ENCODE measurements at places on chromosomes 6 and 20. TPM values are rescaled to one million over a fixed set of nuclear protein-coding genes. Genes with fewer than 3 reads are reported as not detected.

The ELOVL4 gene
- 4.6 TPM for total RNA-seq

The LINC00237 gene
- not detected for total RNA-seq

- H3K27me3 ChIP-seq = no peaks in the 10 kb centered on the region
- H3K4me3 ChIP-seq = no peak overlapping the region
- DNase-seq = no peak
- H3K4me1 ChIP-seq = no peaks in the 10 kb centered on the region
- H3K36me3 ChIP-seq = no peaks in the 10 kb centered on the region
These were observed 17.4 kb upstream of the AVP start for GRCh38 chr20:3101737-3102574.

DNA sequence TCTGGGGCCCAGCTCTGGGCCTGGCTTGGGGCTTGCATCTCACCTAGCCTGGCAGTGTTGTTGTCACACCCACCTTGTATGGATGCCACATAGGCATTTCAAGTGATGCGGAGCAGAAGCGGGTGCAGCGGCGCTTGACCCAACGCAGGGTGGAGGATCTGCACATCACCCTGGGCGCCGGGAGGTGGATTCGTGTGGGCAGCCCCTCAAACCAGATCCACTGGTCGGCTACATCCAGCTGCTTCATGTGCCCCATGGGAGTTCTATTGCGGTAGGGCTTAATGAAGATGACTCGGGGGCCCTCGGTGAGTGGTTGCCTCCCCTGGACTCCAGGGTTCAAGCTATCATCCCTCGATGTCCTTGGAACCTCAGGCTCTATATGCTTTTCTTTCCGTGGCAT, 3.2 kb downstream of the TP53TG5 start:
- H3K27me3 ChIP-seq = no peaks in the 10 kb centered on the region
- H3K4me1 ChIP-seq = peaks cover 2% of the 10 kb centered on the region
- no peaks in the 10 kb centered on the region for H3K36me3 ChIP-seq
- H3K27ac ChIP-seq = no peak overlapping the region
- DNase-seq = no peak

- H3K36me3 ChIP-seq = no peaks in the 10 kb centered on the region
- no peaks in the 10 kb centered on the region for H3K4me1 ChIP-seq
- no peaks in the 10 kb centered on the region for H3K27me3 ChIP-seq
- no peak overlapping the region for H3K27ac ChIP-seq
- H3K4me3 ChIP-seq = no peak overlapping the region
These were observed 394.9 kb upstream of the RGS17 start for GRCh38 chr6:153525998-153526397.

DNA sequence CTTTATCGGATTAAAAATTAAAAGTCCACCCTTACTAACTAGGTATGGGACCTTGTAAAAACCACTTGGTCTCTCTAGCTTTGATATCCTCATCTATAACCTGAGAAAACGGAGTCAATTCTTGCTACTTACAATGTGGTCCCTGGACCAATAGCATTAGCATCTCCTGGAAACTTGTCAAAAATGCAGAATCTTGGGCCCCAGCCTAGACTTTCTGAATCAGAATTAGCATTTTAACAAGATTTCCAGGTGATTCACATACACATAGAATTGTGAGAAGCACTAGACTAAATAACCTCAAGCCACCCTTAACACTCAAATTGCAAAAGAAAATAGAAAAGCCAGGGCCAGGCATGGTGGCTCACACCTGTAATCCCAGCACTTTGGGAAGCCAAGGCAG, 96.6 kb downstream of the RNGTT start:
- H3K4me3 ChIP-seq = no peak overlapping the region
- no peaks in the 10 kb centered on the region for H3K27me3 ChIP-seq
- peak; percentile 80 for DNase-seq
- H3K4me1 ChIP-seq = peaks cover 2% of the 10 kb centered on the region
- no peaks in the 10 kb centered on the region for H3K36me3 ChIP-seq

DNA sequence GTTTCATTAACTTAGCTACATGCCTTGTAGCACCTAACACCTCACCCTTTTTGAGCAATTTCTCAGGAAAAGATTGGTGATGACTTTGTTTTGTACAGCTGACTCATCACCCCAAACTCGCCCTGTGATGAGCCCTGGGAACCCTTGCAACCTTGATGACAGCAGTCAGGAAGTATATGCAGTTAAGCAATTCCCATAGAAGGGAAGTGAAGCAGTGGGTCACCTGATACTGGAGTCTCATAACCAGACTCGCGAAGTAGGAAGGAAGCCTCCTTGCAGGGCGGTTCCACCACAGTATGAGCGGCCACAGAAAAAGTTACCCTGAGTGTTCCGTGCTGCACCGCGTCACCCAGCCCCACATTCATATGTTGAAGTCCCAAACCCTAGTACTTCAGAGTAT, 82.0 kb upstream of the EDN1 start:
- no peaks in the 10 kb centered on the region for H3K36me3 ChIP-seq
- no peak for DNase-seq
- no peak overlapping the region for H3K27ac ChIP-seq

Data from fibroblast of lung (primary cell).